ENCODE measurements at places on chromosomes 6 and 20.

DNA sequence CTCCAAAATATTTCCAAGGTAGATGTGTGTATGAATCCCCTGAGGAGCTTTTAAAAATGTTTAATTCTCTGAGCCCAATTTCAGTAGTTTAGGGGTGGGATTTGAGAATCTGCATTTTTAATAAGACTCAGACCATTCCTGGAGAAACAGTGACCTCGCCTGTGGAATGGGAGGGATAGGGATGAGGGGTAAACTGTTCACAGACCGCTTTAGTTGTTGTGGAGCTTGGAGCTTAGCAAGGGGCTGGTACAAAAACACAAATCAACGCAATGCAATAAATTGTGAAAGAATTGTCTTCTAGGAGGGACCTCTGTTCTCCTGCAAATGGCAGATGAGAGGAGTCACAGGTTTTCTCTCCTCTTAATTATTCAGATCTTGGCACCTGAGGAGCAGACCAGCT, 239.3 kb upstream of the SULF2 start:
- no peak for DNase-seq

DNA sequence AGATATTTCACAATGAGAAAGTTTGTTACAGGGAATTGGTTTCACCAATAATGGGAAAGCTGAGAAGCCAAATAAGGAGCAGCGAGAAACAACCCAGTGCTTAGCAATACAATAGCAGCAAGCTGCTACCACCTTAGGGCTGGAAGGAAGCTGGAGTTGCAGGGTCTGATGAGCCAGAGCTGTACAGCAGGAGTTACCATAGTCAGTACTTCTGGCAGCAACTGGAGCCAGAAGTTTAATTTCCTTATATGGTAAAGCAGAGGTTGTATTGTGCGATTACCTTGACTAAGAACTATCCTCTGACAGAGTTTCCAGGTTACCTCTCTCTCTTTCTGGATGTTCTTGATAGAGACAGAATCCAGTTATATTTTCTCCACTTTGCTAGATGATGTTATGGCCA, 137.1 kb upstream of the OLIG3 start:
- DNase-seq: no peak

- no peak for DNase-seq
These were observed 110.0 kb downstream of the QRSL1 start for GRCh38 chr6:106739387-106739786.

DNA sequence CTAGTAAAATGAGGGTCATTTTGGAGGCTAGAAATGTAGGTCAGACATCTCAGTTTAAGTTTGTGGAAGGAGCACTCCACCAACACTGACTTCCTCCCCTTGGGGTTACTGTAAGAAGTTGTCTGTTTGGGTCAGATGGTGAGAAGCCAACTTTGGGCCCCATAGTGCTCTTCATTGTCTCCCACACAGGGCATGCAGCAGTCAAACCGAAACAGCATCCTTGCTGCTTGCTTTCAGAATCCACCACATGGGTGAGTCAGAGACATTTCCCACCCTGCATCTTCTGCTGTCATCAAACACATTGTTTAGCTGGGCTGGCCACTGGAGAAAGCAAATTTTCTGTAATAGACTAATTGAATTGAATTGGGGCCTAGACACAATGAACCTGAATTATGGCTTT, 16.8 kb downstream of the IL17F start:
- DNase-seq: no peak

- no peak for DNase-seq
These were observed 188.6 kb downstream of the KHDC1L start for GRCh38 chr6:73036689-73037088.

GRCh38 chr6:44699082-44699481, 311.6 kb downstream of the CDC5L start:
- DNase-seq: no peak

DNA sequence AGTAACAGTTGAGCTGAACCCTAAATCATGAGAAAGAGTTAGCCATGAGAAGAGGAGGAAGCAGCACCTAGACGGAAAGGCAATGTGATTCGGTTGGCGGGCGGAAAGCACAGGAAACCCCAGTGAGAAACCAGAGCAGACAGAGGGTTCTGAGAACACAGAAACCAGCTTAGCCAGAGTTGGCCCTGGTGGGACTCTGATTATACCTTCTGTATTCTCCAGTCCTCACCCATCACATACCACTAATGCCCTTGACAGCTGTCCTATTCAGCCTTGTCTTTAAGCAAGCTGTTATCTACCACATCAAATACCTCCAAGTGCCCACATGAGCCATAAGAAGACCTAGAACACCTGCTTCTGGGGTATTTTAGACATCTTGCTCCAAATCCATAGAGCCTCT, 58.9 kb upstream of the LRRC1 start:
- no peak for DNase-seq

- no peak for DNase-seq
These were observed 140.8 kb downstream of the FARS2 start for GRCh38 chr6:5401845-5402738.

DNA sequence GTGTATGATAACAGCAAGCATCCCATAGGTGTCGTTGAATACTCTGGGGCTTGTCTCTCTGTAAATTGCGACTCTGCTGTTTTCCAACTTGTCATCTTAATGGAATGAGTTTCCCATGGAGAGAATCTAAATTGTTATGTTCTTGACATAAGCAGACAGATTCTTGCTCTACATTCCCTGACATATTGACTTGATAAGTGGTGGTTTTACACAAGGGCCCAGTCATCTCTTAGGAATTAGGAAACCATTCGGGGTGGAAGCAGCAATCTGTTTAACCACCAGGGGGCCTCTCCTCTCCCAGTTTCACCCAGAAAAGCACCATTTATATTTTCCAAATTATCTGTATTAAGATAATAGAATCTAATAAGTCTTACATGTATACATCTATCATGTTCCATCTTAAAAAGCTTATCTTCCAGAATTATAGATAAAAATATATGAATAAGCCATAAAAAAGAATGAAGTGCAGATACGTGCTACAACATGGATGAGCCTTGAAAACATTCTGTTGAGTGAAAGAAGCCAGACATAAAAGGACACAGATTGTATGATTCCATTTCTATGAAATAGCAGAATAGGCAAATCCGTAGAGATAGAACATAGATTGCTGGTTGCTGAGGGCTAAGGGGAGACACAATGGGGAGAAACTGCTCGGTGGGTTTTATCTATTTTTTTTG, 23.1 kb upstream of the MROH8 start:
- DNase-seq: no peak

GRCh38 chr20:36872852-36873251, 3.1 kb upstream of the TLDC2 start:
- DNase-seq: no peak

DNA sequence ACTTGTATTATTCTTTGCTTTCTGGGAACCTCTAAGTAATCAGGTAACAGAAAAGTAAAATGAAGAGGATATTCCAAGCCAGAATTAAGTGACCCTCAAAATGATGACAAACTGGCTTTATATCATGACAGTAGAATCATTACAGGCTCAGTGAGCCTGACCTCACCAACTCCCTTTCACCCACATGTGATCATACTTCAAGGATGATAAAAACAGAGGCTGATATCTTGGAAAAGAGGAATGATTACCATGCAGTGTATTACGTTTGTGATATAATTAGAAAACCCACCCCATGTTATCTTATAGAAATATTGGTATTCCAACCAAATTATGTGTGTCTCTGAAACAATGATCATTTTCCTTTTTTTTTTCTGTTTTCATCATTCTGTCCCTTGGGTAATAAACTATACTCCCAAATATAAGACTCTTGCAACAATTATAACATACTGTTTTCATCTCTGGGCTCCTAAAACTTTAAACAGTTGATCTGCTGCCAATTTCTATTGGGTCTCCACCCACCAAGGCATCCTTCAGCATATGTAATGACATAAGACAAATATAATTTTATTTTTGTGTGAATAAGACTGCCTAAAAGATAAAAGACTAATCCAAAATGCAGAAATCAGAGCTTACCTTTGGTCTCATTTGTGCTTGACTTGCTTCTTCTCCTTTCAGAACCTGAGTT, 115.7 kb downstream of the DST start:
- no peak for DNase-seq

GRCh38 chr6:24606200-24606930, 39.6 kb downstream of the KIAA0319 start:
- no peak for DNase-seq

- no peak for DNase-seq
These were observed 5.5 kb upstream of the SLC17A2 start for GRCh38 chr6:25935953-25936352.

DNA sequence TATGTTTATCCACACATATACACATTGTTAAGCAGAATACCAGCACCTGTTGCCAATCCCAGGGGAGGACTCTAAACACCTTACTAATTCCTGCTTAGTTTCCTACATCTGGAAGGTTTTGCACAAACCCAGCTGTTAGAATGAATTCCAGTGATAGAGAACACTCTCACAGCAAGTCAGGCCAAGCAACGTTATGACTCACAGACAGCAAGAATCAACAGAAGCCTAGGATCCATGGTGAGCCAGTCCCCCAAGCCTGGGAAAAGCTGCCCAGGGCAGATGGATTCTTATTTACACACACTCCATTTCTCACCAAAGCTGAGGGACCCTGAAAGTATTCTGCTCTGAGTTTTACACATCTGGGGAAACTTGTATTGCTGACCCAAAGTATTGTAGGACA, 291.7 kb downstream of the SLC35F1 start:
- DNase-seq: no peak

DNA sequence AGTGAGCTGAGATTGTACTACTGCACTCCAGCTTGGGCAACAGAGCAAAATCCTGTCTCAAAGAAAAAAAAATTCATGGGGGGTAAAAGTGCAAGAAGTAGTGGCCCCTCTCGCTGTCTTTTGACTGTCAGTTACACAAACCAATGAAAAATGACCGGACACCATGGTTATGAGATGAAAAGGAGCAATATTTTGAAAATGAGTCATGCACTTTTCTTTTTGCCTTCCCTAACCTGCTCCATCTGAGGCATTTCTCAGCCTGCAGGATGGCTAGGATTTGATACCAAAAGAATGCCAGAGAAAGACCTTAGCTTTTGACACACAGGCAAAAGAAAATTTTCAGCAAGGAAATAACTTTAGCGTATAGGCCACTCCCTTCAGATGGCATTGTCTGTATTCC, 181.7 kb upstream of the ARID1B start:
- DNase-seq: no peak

DNA sequence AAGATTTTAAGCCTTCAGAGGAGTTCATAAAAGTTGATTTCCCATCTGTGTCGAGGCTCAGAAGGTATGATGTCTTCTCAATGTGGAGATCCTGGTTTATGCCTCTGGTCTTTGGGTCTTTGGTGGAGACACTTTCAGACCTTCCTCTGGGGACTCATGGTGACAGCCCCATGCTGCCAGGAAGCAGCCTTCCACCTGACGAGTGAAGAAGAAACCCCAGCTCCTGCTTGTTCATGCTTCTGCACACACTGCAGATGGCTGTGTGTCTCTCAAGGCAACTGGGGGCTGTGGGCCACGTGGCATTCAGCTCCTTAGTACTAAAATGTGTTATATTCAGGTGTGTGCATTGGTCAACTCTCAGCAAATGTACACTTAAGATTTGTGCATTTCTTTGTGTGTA, 4.9 kb upstream of the SCP2D1 start:
- DNase-seq: no peak

- DNase-seq: no peak
These were observed 135.8 kb upstream of the AFDN start for GRCh38 chr6:167690931-167691330.

DNA sequence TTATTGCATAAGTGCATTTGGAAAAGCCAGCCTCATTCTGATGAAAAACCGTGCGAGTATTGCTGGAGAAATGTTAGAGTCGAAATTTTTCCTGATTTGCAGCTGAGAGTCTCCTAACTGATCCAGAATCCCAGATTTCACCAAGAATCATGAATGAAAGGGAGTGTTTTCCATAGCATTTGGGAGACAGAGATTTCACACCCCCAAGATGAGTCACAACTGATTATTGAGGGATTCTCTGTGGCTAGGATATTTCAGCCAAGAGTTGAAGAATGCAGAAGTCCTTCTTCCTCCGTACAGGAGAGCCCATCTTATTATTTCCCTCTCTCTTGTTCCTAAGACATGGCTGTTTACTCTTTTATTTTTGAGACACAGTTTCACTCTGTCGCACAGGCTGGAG, 82.2 kb upstream of the SALL4 start:
- DNase-seq: no peak

DNA sequence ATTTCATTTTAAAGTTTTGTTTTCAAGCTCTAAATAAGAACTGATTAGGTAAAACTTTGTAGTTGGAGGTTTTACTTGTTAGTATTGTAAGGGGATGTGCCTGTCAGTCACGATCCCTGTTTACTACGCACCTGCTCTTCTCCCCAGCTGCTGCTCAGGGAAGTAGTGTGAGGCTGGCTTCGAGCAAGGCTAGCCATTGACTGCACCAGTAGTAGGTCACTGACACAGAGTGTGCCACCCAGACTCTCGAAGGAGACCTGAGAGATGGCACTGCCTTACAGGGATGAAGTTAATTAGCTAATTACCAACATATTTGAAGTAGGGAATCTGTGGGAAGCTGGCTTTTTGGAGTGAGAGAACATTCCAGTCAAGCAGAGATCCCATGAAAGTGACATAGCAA, 89.2 kb downstream of the DNAH8 start:
- DNase-seq: no peak
